NCI-H1417 treated with DMSO at 0.1 percent for 48 hours (cell line): ENCODE measurements at places on chromosomes 12 and 14.

DNA sequence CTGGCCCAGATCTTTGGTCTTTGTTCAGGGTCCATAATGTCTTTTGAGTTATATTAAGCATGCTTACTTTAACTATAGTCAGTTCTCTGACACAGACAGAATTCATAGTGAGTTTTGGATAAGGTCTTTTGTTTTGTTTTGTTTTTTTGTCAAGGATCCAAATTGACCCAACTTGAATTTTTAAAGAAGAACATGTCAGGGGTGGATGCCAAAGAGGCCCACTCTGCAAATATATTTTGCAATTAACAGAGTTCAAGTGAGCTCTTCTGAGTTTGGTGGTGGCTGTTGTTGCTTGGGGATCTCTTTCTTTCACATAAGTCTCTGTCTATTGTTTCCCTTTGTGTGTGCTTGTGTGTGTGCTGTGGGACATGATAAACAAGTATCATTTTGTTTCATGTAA is 34.4 kb upstream of the PMCH start:
- no peak for DNase-seq

DNA sequence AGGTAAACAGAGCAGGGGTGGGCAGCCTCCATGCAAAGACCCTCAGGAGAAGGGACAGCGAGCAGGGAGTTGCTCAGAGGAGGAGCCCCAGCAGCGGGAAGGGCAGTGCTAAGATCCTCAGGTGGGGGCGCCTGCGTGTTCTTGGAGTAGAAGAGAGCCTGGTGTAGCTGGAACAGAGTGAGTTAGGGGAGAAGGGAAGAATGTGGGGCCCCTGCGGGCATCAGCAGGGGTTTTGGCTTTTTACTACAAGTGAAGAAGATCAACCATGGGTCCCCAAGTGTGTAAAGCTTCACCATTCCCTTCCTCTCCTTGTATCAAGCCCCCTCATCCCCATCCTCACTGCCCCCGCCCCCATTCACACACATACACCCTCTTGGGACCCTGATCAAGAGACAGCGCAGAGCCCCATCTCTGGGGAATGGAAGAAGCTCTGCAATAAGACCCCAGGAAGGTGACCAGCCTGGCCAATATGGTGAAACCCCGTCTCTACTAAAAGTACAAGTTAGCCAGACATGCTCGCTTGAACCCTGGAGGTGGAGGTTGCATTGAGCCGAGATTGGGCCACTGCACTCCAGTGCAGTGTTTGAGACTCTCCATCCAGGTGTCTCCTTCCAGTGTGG is 10.2 kb upstream of the TMEM119 start:
- DNase-seq: no peak

DNA sequence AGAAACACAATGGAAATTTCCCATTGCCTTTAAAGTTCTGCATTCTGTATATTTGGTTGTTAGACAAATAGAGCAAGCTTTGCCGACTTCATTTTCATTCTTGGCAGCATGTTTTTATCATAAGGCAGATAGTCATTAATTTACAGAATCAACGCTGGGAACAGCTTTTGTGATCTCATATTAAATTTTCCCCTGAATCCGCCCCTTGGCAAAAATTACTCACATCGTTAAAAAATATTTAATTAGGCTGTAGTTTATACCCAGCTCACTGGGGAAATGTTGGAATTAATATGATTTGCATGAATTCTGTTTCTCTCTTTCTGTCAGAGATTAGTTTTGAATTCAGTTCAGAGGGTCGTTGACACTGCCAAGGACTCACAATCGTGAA is 297.6 kb downstream of the EGLN3 start:
- DNase-seq: no peak

GRCh38 chr14:95511687-95512086 is 4.8 kb downstream of the SYNE3 start:
- DNase-seq: no peak

DNA sequence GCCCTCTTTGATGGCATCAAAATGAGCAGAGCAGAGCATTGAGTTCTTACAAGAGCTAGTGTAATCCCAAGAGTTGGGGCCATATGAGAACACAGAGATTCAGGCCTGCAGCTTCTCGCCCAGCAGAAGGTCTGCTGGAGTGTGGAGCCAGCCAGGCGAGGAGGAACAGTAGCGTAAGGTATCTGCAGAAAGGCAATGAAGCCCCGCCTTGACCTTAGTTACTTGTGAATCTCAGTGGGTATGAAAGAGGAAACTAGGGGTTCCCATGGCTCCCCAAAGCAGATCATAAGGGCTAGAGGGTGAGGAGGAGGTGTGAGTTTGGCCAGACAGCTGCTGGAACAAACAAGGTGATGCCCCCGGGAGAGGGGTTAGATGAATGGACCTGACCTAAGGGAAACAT is 49.4 kb downstream of the SLC8A3 start:
- DNase-seq: no peak

DNA sequence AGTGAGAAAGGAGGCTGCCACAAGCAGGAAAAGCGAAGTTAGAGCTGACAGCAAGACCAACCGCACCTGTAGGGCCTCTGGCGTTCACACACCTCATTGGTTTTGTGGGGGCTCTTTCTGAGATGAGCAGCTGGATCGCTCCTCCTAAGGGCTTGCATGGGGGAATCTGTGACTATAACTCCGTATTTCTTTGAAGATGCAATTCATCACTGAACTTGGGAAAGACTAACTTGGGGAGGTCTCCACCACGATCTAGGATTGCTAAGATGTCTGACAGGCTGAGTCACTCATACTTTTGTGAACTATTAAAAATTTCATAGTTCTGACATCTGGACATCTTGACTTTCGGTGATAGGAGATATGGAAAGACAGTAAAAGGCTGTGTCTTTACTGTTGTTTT is 173.6 kb downstream of the ETV6 start:
- no peak for DNase-seq

- DNase-seq: no peak
Measured at GRCh38 chr12:115920395-115921183, 356.9 kb downstream of the MED13L start.

DNA sequence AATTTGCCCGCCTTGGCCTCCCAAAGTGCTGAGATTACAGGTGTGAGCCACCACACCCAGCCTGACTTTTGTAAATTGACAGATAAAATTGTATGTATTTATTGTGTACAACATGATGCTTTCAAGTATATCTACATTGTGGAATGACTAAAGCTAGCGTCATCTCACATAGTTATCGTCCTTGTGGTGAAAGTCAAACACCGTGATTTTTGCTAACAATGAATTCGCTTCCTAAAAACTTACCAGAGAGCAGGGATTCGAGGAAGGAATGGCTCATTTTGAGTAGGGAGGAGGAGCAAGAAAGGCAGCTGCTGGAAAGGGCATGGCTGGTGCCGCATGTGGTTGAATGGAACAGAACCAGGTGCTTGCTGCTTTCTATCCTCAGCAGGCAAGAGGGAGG is 85.4 kb downstream of the LGMN start:
- no peak for DNase-seq

- DNase-seq: no peak
Measured at GRCh38 chr12:132495629-132496357, 5.8 kb downstream of the FBRSL1 start.

DNA sequence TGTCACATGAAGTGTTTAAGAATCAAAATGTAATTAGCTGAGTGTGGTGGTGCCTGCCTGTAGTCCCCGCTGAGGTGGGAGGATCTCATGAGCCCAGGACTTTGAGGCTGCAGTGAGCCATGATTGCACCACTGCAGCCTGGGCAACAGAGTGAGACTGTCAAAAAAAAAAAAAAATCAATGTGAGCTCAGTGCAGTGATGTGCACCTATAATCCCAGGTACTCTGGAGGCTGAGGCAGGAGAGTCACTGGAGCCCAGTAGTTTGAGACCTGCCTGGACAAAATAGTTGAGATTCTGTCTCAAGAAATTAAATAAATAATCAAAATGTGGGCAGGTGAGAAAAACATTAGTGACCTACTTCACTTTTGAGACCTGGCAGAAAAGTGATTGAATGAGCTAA is 140.0 kb downstream of the MON2 start:
- no peak for DNase-seq

- no peak for DNase-seq
Measured at GRCh38 chr12:129561304-129561703, 342.5 kb downstream of the TMEM132D start.

DNA sequence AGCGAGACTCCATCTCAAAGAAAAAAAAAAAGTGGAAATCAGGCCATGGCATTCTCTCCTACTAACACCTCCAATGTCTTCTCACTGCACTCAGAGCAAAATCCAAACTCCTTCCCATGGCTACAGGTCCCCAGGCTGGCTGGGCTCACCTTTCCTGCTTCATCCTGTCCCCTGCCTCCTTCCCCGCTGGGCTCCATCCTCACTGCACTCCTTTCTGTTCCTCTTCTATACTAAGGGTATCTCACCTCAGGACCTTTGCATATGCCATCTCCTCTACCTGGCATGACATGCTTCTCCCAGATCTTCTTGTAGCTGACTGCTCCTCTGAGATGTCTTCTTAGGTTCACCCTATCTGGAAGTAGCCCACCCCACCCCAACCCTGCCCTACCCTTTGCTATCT is 111.1 kb downstream of the DPF3 start:
- no peak for DNase-seq

GRCh38 chr12:122961531-122962329 is 4.5 kb downstream of the ABCB9 start:
- no peak for DNase-seq

DNA sequence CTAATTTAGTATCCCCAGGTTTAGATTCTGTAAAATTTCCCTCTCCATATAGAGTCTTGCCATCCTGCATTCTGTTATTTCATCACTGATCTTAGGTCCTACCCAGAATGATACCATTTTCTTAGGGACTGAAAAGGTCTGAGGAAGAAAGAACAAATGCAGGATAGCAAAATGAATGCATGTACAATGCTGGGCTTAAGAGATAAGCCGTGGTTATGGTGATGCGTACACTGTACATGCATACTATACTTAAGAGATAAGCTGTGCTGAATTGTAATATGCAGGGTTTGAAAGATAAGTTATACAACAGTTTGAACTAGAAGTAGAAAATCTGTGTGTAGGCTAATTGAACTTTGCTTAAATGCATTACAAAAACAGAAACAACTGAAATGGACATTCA is 416.2 kb downstream of the C12orf50 start:
- DNase-seq: no peak

DNA sequence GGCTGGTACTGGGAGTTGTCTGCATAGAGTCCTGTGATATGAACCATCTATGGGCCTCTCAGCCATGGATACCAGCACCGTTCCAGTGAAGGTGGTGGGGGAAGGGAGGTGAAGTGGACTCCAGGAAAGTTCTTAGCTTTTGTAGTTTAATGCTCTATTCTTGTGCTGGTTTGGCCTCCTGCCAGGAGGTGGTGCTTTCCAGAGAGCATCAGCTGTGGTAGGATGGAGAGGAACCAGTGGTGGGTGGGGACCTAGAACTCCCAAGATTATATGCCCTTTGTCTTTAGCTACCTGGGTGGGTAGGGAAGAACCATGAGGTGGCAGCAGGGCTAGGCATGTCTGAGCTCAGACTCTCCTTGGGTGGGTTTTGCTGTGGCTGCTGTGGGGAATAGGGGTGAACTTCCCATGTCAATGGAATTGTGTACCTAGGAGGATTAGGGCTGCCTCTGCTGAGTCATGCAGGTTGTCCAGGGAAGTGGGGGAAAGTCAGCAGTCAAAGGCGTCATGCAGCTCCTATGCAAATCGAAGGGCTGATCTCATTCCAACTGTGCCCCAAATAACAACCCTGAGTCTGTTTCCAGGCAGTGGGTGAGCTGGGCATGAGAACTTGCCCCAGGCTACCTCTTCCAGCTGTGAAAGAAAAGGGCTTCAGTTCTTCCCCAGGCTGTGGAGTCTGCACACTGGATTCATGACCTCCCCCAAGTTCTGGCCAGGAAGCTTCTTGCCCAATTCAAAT is 14.2 kb downstream of the GZMH start:
- no peak for DNase-seq

GRCh38 chr12:3680919-3681594 is 71.9 kb downstream of the CRACR2A start:
- no peak for DNase-seq

DNA sequence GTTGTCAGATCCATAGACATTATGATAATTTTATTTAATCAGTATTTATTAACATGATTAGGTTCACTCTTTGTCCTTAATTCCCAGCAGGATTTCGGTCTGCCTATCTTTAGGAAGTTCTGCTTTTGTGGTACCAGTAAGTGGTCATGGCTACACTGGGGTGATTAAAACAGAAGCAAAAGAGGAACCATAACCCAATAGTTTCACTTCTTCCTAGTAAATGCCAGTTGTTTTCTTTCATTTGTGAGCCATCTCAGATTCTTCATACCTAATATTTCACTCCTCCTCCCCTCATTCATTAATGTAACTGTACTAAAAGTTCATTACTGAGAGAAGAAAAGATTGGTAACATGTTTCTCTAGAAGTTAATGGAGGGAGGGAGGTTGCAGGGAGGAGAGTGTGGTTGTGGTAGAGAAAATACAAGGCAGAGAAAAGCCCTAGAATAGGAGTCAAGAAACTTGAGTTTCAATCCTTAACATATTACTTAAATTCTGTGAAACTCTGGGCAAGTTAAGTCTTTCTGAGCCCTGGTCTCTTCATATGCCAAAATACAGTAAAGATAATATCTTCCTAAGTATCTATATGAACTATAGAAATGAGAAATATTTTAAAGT is 101.2 kb downstream of the PEBP1 start:
- DNase-seq: no peak

- no peak for DNase-seq
Measured at GRCh38 chr12:108779998-108780688, 48.8 kb upstream of the CORO1C start.

DNA sequence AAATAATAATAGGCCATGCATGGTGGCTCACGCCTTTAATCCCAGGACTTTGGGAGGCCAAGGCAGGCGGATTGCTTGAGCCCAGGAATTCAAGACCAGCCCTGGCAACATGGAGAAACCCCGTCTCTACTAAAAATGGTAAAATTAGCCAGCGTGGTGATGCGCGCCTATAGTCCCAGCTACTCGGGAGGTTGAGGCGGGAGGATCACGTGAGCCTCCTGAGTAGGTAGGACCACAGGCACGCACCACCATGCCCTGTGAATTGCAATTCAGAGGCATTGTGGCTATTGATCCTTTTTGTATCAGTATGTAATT is 2.3 kb downstream of the ARHGDIB start:
- DNase-seq: no peak

GRCh38 chr12:120101182-120101581 is 15.4 kb downstream of the RAB35 start:
- DNase-seq: no peak

- no peak for DNase-seq
Measured at GRCh38 chr12:24741216-24741615, 207.7 kb downstream of the BCAT1 start.

GRCh38 chr12:109946505-109946904 is 46.4 kb downstream of the TCHP start:
- no peak for DNase-seq
